ENCODE measurements at places on chromosomes 5 and 9. TPM values are rescaled to one million over a fixed set of nuclear protein-coding genes. Genes with fewer than 3 reads are reported as not detected.

DNA sequence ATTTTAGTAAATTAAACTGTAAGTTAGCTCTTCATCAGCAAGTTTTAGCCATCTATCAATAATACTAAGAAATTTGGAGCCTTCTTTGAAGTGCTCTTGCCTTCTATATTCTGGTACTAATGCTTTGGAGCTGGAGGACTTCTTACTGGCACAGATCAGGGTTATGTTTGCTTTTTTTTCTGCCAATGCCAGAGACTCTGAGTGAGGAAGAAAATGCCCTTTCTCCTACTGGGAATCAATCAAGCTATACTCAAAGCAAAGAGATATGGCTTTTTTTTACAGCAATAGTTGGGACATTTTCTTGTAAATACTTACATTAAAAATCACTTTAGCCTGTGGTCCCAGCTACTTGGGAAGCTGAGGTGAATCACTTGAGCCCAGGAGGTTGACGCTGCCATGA is 4.3 kb downstream of the HSDL2 start:
- no peak for DNase-seq

GRCh38 chr5:102139029-102139428 is 157.1 kb downstream of the SLCO4C1 start:
- DNase-seq = no peak

GRCh38 chr5:4258170-4258569 is 662.5 kb downstream of the IRX1 start:
- DNase-seq = no peak

GRCh38 chr9:33446946-33447798 is at the start of gene AQP3:
AQP3 (minus strand) TSS chr9:33447593; CDS start chr9:33447530, 63 bp downstream.
- DNase-seq = peak; percentile 93

DNA sequence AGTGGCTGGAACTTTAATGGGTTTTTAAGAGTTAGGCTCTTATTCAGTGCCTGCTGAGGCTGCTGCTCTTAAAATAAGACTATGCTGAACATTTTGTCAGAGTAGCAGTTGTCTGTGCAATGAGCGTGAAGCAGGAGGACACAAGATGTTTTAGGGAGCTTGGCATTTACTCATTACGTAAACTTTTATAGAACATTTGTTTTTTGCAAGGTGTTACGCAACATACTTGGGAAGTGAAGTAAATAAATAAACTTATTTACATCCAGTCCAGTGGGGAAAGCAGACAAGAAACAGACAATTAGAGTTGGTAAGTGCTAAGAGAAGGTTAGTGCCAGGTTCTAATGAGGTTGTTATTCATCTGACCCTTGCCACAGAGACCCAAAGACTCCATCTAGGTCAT is 226.0 kb downstream of the HINT1 start:
- DNase-seq = no peak

- peak; percentile 57 for DNase-seq
These were observed 3.0 kb upstream of the DNAJB5 start for GRCh38 chr9:34986540-34987047.

DNA sequence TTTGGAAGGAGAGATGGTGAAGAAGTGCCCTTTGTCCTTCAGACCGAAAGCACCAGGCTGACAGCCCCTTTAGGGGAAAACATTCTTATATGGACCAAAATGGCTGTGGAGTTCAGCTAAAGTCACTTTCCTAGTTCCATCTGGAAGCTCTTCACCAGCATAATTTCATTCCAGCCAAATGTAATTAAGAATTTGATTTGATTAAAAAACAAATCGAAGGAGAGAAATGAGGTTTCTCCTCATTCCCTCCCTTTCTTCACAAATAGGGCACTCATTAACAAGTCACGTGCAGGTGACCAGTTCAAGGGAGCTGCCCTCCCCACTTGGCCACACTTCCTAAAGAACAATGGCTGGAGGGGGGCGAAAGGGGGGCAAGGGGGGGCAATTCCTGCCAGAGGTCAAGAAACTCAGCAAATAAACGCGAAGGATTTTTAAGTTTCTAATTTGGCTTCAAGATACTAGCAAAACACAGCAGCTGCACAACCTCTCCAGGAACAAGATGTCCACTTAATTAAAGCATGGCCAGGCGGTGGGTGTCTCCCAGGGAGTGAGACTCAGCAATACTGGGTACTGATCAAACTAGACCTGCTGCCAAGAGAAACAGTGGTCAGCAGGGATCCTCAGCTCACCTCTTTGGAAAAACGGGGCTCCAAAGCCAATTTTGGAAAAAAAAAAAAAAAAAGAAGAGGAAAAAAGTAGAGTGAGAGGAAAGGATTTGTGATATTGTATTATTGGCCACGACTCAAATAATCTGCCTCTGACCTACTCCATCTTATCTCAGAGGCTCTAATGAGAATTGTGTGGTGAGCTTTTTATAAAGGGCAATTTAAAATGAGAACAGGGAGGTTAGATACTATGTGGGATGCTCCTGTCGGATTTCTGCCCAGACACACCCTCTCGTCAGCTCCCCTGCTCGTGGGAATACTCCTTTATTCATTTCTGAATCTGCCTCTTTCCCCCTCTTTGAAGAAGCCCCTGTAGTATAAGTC is 254.3 kb downstream of the ZSWIM6 start:
- no peak for DNase-seq

- DNase-seq = no peak
These were observed at the start of gene STING1 for GRCh38 chr5:139482050-139482889. STING1 (minus strand) TSS chr5:139482758; CDS start chr5:139481704, 1,054 bp downstream.

The RASEF gene
- total RNA-seq = 1.9 TPM

The LCN2 gene
- total RNA-seq = not detected

The FOXE1 gene
- not detected for total RNA-seq

The SHOC1 gene
- not detected for total RNA-seq

The TSLP gene
- 0.51 TPM for total RNA-seq

The POLE3 gene
- 44.9 TPM for total RNA-seq

The EMB gene
- 55.1 TPM for total RNA-seq

The LVRN gene
- total RNA-seq = 0.38 TPM

The ITGA2 gene
- total RNA-seq = 4.0 TPM
